Stimulated activated CD4-positive, alpha-beta T cell treated with anti-CD3 and anti-CD28 coated beads, Interleukin-1b, Interleukin-23, amount 100 ng/mL, for 1 hour (primary cell): ENCODE measurements at places on chromosomes 4 and X.

- no peak for DNase-seq
Observed at GRCh38 chrX:66050140-66050569, 10.3 kb upstream of the VSIG4 start.

GRCh38 chrX:148649145-148649795 is 148.9 kb downstream of the AFF2 start:
- no peak for DNase-seq

- no peak for DNase-seq
Observed at GRCh38 chr4:159697322-159698283, 594.7 kb downstream of the RAPGEF2 start.

DNA sequence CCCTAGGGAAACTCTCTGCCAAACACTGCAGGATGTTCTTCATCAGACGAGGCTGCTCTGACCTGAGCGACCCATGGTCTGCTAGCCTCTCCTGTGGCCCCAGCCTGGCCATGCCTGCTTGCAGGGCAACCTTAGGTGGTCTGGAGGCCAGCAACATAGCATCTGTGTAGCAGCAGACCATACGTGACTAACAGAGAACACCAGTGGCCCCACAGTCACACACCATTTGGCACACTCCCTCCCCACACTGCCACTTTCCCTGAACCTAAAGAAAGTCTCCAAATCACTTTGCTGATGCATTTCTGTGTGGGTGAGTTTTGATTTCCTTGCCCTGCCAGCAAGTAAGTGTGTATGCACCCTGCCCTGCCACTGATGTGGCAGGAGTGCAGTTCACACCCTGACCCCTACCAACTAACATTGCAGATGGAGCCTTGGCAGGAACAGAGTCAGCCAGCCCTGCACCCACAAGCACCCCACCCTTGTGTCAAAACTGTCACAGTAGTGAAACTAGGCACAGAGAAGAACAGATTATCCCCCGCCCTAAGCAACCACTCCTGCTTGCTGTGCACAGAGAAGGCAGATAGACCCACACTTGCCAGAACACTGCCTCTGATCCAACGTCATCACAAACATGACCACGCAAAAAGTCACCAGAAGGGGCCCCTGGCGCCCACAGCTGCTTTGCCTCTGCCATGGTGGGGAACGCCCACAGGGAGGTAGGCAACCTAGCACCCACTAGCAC is 249.1 kb downstream of the SPIN4 start:
- DNase-seq, result no peak

- DNase-seq, result no peak
Observed at GRCh38 chr4:40980318-40980883, 230.6 kb downstream of the NSUN7 start.

- no peak for DNase-seq
Observed at GRCh38 chrX:111854556-111855490, 21.2 kb upstream of the TRPC5OS start.

DNA sequence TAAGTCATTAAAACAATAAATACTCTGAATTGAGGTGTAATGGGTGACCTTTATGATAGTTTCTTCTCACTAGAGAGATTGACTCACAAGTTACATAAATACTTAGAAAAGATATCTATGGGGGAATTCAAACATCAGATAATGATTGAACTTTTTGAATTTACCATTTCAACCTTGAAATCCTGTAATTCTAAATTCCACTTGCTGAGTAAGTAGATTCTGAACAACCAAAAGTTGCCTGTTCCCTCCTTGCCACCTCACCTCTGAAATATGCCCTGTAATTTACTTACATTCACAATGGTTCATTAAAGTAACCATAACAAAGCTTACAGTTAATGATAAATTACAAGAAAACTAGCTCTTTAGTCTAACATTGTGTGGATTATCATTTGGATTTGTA is 43.3 kb upstream of the SLC39A8 start:
- DNase-seq, result no peak
